ENCODE measurements at places on chromosomes 16 and 17.

GRCh38 chr16:9050102-9050830 is 41.2 kb upstream of the HAPSTR1 start:
- no peak for DNase-seq

DNA sequence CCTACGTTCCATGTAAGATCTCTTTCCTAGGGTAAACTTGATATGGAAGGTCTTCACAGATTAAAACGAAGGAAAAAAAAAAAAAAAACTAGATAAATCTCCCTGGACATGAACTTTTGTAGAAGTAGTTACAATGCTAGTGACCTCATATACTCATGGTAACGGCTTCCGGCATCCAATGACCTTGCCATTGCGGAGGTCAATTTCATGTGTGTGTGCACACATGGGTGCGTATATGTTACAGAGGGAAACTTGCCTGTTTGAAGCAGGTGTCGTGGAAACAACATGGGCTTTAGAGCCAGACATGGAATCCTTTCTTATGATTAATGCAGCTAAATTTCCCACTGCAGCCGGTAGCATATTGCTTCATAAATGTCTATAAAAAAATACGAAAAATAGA is 435.5 kb downstream of the MAF start:
- DNase-seq = no peak

GRCh38 chr17:39090908-39091665 is 60.4 kb downstream of the PLXDC1 start:
- no peak for DNase-seq

DNA sequence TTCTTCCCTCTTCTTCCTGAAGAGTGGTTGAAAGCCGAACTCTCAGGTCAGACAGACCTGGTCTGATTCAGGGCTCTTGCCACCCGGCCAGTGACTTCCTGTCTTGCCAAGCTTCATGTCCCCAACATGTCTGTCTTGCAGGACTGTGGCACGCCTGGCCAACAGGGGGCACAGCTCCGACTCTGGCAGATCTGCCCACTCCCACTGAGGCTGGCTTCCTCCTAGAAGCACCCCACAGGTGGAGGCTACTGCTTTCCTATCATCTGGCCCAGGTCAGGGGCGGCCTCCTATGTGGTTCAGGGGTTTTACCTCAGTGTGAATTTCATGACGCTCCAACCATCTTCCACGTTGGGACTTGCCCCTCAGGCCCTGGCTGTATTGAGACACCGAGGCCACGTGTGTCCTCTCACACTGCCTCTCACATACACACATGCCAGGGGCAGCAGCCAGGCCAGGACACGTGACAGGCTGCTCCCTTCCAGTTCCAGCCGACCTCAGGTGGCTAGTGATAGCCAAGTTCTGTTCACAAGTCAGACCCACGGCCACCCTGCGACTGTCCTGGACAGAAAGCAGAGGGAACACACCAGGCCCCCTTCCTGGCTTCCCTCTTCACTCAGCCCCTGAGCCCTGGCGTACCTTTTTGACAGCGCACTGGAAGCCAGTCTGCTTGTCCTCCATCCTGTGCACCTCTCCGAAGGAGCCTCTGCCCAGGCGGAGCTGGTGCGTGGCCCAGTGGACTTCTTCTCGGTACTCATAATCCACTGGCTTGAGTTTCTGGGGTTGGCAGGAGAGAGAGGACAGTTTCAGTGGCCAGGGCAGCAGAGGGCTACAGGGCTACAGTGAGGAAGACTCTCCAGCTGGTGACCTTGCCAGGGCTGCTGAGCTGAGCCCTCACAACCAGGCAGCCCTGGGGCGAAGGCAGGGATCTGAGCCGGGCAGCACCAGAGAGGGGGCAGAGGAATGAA is 22.6 kb upstream of the SPATA32 start:
- no peak for DNase-seq

GRCh38 chr16:80608946-80609345 is 68.2 kb downstream of the DYNLRB2 start:
- DNase-seq = no peak

GRCh38 chr16:57278494-57278893 is 6.0 kb downstream of the PLLP start:
- no peak for DNase-seq

DNA sequence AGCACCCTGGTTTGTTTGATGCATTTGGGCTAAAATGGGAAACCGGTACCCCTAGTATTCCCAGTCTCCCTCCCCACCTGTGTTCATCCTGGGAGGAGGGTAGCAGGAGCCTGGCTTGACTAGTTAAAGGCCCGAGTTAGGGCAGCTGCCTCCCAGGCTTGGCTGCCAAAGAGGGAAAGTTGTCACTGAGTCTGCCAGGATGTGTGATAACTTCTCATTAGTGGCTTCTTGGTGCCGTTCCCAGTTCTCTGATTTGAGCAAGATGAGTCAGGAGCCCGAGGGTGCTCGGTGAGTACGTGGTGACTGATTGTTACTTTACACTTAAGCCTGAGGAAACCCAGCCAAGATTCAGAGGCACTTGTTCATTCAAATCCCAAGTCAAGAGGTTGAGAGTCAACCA is 2.5 kb downstream of the KRT32 start:
- no peak for DNase-seq

- no peak for DNase-seq
Measured at GRCh38 chr16:25895380-25895779, 203.6 kb downstream of the HS3ST4 start.

DNA sequence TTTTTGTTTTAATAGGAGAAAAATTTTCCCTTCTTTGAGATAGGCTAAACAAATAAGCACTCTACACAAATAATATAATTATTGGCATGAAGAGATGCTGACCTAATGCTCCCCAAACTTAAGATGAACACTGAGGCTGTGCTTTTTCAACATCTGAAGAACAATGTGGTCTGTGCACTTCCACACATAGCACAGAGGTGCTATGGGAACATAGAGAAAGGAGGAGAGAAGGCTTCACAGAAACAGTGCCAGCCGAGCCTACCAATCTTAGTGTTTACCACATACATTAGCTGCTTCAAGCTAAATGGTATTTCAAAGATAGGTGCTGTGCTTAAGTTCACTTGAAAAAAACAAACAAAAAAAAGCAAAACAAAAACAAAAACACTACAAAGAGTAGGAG is 72.4 kb downstream of the MYH10 start:
- no peak for DNase-seq

DNA sequence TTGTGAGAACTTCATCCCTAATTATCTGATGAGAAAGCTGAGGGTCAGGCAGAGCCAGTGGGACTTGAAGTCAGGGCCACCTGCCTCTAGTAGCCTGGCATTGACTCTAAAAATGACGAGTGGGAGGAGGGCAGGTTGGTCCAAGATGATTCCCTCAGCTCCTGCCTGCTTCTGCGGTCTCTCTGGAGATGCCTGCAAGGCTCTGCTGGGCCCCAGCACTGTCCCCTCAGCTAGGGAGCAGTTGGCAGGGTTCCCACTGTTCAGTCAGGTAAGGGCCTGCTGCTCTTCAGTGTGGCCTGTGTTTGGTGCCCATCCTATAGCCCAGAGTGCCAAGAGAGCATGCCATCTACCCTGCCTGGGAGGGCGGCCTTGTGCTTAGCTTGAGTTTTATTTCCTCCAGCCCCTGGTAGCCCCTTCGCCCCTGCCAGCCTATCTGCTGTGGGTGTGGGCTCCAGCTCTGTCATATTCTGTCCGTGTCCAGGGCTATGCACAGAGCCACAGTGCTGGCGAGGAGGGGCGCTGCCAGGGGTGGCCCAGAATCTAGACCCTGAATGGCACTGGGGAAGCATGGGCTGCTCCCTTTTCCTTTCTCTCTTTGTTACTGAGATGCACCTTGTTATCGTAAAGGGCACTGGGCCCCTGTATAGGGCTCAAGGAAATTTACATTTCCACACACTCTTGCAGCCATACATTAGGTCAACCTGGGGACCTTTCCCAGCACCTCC is 68.5 kb downstream of the CYLD start:
- DNase-seq = no peak

- no peak for DNase-seq
Measured at GRCh38 chr17:58187063-58187462, 5.5 kb upstream of the EPX start.

GRCh38 chr16:68236137-68236825 is 354 bp upstream of the ESRP2 start:
- peak; percentile 38 for DNase-seq

DNA sequence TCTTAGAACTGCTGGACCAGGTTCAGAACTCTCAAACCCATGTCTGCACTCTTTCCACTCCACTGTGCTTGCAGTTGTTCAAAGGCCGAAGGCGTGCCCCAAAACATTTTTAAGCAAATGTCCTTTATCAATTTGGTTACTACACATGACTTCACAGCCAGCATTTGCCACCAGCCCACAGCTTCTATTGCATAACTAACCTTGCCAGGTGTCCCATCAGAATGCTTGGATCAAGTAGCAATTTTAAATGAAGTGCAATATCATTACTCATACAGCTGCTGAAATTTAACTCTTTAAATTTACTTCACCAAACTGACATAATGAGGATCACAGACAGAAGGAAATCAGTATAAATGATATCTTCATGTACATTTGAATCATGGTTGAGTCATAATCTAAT is 29.8 kb upstream of the HS3ST3A1 start:
- no peak for DNase-seq

GRCh38 chr17:65049085-65049756 is 7.3 kb downstream of the GNA13 start:
- DNase-seq = no peak

DNA sequence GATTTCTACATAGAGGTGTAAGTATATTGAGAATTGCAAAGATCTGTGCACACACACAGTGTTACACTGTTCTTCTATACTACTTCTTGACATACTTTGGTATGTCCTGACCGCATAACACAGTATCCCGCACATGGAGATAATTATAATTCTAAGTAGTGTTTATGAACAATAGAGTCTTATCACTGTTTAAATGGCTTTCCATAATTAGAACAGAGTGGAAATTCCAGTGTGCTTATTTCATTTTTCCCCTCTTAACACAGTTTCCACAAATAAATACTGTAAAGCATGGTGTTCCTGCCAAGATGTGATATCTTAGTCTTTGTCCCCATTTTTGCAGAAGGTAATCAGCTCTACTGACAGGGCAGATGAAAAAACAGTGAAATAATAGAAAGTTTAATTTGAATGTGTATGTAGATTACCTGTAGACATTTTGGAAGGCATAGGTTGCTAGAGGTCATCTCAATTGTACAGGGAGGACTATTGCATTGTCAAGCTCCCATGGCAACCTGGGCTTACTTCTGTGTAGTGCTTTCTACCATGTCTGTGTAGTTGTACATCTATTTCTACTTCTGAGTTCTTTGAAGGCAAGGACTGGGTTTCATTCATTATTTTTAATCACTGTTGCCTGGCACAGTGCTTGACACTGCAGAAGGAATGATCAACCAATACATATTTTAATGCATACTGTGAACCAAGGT is 10.1 kb upstream of the KRT28 start:
- DNase-seq = no peak

DNA sequence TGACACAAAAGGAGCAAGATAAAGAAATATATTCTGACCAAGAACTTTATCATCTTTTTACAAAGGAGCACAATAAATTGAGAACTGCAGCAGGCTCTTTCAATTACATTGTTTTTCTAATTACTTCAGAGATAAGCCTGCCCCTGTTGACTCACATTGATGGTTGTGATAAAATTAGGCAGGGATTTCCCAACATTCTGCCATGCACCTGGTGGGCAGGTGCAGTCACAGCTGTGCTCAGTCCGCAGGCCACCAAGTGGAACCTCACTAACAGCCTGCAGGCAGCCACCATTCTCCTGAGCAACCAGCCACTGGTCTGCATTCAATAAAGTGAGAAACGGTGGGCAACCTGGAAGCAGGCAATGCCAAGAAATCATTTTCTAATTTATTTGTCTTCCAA is 5.1 kb downstream of the FANCA start:
- no peak for DNase-seq

DNA sequence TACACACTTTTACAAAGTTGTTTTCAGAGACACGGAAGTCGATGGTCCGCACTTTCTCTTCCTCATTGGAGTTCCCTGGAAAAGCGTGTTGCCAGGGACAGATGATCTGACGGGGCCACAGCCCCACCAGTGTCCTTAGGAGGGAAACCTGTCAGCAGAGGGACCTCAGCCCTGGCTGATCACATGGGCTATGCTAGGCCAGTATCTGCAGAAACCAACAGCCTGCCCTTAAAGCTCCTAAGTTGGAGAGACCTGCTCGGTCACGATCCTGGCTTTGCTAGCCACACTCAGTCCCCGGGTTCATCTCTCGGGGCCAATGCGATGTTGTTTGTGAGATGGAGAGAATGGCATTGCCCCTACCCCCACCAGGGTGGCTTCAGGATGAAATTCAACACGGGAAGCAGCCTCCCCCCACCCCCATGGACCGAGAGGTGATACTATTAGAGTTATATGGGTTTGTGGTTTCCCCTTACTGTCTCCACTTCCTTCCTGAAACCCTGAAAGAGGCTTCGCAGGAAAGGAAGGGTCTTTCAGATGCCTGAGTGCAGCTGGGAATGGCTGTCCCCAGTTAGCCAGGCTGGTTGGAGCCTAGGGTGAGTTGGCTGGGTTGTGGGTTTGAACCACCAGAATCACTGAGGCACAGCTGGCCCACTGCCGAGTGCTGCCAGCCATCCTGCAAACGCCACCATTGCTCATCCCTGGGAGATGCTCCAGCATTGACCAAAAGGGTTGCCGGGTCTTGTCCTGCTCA is 16.6 kb downstream of the RMI2 start:
- no peak for DNase-seq

GRCh38 chr16:84985079-84986065 is 26.0 kb downstream of the ZDHHC7 start:
- DNase-seq = no peak

- no peak for DNase-seq
Measured at GRCh38 chr17:63096426-63096825, 130.4 kb downstream of the TANC2 start.

GRCh38 chr17:77722366-77722765 is 236.1 kb upstream of the TNRC6C start:
- no peak for DNase-seq

DNA sequence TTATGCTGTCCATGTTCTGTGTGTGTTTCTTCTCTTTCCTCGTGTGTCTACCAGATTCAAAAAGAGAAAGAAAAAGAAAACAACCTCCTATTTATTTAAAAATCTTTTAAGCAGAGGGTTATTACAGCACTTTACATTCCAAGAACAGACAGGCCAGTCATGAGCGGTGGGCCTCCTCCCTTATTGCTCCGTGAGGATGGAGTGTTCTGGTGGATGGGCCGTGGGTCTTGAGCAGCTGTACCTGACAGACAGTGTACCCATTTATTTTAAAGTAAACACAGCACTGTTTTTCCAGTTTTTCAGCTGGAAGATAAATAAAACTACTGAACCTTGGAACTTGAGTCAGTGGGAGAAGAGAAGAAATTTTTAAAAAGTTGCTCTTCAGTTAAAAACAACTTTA is 52.4 kb downstream of the WWP2 start:
- DNase-seq = no peak

- DNase-seq = no peak
Measured at GRCh38 chr17:29291163-29291752, 2.7 kb downstream of the NUFIP2 start.

DNA sequence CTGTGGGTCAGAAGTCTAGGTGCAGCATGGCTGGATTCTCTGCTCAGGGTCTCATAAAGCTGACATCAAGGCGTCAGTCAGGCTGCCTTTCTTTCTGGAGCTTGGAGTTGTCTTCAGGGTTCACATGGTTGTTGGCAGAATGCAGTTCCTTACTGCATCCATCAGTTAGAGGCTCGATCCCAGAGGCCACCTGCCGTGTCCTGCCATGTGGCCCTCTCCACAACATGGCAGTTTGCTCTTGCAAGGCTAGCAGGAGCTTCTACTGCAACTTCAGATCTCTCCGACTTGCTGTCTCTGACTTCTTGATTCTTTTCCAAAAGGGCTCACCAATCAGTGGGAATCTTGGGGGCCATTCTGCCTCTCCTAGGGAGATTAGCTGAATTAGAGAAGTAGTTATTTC is 11.9 kb downstream of the PITPNC1 start:
- DNase-seq = no peak

Measured in T-helper 2 cell (primary cell).